ENCODE measurements at places on chromosomes 6 and 20.
A peak's percentile ranks its signal among the peaks of the same experiment; 100 is the strongest.

GRCh38 chr6:45454008-45454911 is 76.5 kb upstream of the SUPT3H start:
- DNase-seq, result no peak

DNA sequence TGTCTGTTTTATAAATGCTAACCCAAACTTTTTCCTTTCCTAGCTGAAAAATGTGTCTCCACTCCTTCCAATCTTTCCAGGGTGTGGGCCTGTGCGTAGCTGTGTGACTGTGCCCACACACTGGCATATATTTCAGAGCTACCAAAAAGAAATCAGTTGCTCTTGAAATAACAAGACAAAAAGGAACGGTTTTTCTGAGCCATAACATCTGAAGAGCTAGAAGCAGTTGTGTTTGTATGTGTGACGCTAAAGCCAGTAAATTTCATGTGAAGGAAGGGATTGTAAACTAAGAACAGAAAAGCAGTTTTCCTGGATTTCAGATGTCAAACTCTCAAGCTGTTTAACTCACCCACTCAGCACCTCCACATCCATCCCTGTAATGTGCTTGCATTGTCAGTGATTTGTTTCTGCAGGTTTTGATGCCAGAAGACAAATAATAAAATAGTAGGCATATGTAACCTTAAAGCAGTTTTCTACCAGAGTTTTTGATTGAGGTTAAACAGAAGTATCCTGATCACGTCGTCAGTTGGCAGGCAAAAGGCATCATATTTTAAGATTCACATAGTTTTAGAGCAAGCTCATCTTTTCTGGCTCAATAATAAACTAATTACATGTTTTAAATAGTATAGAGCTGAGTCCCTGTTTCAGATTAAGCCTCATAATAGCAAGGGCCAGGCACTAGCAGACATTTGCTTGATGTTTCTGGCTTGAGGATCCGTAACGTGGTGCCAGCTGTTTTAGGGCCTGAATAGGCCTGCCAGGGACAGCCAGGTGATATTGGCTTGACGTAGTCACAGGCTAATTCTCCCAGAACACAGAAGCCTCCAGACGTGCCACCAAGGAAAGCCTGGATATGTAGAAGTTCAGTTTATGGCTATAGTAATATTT is 90.9 kb downstream of the FOXO3 start:
- DNase-seq, result no peak

GRCh38 chr6:50952092-50952907 is 133.6 kb downstream of the TFAP2B start:
- no peak for DNase-seq

DNA sequence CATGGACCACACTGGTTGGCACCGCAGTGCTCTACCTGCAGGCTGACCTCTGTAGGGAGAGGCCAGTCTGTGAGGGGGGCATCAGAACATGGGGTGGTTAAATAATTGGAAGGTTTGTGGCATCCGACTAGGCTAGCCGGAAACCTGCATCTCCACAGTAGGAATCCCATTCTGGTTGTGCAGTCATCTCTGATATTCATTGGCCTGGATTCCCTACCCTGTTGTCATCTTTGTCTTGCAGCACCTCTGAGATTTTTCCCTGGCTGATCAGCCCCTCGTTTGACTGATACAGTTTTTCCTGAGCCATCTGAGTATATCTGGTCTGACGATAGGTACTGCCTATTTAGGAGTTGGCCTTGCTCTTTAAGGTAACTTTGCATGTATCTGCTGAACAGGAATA is 259.4 kb downstream of the TMEM242 start:
- no peak for DNase-seq

DNA sequence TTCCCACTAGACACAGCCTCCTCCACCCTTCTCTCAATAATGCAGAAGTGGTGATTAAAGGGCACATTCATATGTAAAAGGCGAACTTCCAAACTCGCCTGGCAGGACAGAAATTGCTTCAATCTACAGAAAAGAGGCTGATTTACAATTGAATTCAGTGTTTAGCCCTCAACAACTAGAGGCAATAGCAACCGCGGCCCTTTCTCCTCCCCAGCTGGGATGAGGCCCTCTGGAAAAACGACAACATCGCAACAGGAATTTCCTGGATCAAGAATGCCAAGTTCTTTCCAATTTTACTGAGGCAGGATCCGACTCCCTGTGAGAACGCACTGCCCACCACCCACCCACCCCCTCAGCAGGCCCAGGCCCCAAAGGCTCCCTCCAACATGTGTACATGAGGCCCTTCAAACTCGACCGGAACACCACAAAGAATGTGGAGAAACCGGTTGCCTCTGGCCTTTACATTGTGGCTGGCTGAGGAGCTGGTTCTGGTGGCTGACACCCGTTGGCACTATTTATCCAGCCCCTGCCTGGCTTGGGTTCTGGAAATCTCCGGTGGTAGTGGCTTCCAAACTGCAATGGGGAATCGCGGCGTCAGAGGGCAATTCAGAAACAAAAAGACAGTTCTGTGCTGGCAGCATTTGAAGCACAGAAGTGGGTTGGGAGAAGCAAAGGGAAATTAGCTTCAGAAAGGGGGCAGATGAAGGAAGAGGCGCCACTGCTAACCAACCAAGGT is 36.8 kb downstream of the ZMYND8 start:
- DNase-seq, result peak; percentile 57

DNA sequence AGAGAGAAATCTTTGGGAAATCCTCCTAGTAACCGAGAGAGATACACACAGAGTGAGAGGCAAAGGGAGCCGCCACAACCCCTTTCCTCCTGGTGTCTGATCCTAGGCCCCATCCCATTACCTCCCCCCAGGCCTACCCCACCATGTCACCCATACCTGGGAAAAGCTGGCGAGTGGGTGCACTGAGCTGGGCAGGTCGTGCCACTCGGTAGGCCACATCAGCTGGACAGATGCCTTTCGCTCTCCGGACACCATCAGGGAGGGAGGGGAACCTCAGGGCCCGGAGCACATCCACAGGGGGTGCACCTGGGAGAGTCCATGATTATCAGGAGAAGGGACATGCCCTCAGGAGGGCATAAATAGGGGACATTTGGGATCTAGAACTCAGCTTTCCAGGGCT is 3.1 kb downstream of the COL11A2 start:
- no peak for DNase-seq

DNA sequence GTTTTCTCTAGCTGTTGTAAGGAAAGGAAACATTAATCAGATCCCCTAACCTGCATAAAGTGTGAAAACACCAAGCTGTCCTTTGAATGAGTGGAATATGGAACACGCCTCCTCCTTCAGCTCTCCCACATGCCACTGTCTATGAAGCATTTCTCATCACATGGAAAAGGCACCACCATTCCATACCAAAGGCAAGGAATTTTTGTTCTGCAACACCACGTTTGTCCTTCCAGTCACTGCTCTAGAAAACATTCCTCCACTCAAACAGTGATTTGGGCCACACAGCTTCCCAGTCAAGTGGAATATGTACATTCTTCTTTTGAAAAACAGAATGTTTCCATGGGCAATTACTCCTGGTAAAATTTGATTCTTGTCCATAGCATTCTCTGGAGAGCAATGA is 120.1 kb downstream of the OPRM1 start:
- no peak for DNase-seq

GRCh38 chr6:150377211-150377781 is 8.5 kb downstream of the IYD start:
- no peak for DNase-seq

DNA sequence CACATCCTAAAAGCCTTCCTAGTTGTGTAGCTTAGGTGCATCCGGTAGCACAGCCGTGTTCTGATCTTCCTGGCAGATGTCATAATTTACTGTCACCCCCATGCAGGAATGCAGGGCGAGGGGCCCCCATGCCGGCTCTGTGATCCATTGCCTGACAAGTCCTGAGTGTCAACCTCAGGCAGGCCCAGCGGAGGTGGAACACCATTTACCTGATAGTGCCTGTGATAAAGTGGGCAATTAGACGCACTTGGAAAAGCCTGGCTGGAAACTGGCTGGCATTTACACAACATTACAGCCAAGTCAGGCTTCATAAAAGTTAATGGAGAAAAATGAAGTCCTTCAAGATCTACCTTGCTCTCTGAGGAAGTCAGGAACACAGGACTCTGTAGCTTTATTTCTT is 521.4 kb upstream of the JAG1 start:
- DNase-seq, result no peak

- no peak for DNase-seq
Observed at GRCh38 chr20:32056708-32057483, 4.9 kb downstream of the HCK start.

- DNase-seq, result no peak
Observed at GRCh38 chr6:165096868-165097267, 212.5 kb downstream of the C6orf118 start.

DNA sequence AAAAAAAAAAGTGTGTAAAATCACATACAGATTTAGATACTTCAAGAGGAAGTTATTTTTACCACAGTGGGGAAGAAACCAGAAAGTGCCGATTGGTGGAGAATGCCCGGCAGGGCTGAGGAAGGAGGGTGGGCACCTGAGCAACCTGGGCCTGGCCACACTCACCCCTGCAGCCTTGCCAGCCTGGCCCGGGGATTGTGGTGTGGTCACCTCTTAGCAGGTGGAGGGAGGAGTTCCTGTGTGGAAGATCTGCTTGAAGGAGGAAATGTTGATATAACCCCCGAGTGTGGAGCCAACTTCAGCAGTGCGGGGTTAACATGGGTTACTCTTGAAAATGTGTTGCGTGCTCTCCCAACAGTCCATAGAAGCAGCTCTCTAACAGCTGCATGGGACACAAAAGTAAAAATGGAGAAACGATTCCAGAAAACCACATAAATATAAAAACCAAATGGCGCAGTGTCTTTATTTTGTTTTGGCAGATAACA is 14.7 kb downstream of the UST start:
- DNase-seq, result peak; percentile 19

All from HL-60 (cell line).